Skin of body (tissue), 3 donors: ENCODE measurements at places on chromosomes 16 and 17. TPM values are rescaled to one million over a fixed set of nuclear protein-coding genes. Genes with fewer than 3 reads are reported as not detected.
A peak's percentile ranks its signal among the peaks of the same experiment; 100 is the strongest.

Gene PIEZO1
- total RNA-seq: 84.4 TPM

Gene FOXN1
- total RNA-seq: 3.0 TPM

Gene AP1G1
- total RNA-seq: 76.7 TPM

Gene RNF222
- 3.3 TPM for total RNA-seq

Gene TMEM98
- 71.0 TPM for total RNA-seq

Gene FAM171A2
- 3.4 TPM for total RNA-seq

Gene NOS2
- total RNA-seq: 0.89 TPM

Gene TBC1D3B
- 0.39 TPM for total RNA-seq

Gene NUPR1
- 8.4 TPM for total RNA-seq

Gene IL34
- 10.2 TPM for total RNA-seq

Gene ABCC11
- total RNA-seq: 0.20 TPM

Gene CLEC10A
- 3.7 TPM for total RNA-seq

Gene CLEC18A
- 0.89 TPM for total RNA-seq

Gene SPAG9
- 164 TPM for total RNA-seq

- no peak for DNase-seq
Measured at GRCh38 chr16:2465653-2466415, 5.3 kb upstream of the NTN3 start.

DNA sequence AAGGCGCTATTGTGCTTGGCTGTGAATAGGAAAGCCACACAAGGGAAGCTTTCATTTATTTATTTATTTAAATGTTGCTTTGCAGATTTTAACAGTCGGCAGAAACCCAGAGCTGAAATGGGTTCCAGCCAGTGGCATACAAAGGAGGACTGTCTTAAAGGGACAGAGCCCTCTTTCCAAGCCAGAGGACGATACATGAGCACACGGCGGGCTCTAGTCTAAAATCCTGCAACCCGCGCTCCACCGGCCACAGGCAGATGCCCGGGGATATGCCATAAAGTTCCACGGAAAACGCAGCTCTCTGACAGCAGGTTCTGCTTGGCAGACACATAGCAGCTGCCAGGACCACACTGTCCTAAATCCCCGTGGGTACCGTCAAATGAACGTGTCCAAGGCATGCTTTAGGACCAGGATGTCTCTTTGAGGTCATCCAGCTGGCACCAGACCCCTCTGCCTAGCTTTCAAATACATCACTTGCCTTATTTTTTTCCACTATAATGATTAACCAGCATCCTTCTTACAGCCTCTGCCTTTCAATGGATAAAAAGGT lies 64.6 kb downstream of the CYTH1 start:
- DNase-seq: no peak

- no peak for DNase-seq
Measured at GRCh38 chr17:59028328-59028727, 78.4 kb downstream of the TRIM37 start.

DNA sequence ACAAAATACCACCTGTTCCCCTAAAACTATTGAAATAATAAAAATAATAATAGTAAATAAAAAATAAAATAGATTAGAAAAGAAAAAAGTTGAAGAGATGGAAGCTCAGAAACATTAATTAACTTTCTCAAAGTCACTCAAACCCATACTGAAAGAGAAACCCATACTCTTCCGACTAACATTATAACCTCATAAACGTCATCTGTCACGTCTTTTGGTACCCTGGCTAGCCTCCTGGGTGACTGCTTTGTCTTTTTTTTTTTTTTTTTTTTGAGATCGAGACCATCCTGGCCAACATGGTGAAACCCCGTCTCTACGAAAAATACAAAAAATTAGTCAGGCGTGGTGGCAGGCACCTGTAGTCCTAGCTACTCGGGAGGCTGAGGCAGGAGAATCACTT lies 7.6 kb downstream of the SLFN12L start:
- DNase-seq: no peak

GRCh38 chr16:2881783-2882649 lies 999 bp upstream of the FLYWCH2 start:
- no peak for DNase-seq

DNA sequence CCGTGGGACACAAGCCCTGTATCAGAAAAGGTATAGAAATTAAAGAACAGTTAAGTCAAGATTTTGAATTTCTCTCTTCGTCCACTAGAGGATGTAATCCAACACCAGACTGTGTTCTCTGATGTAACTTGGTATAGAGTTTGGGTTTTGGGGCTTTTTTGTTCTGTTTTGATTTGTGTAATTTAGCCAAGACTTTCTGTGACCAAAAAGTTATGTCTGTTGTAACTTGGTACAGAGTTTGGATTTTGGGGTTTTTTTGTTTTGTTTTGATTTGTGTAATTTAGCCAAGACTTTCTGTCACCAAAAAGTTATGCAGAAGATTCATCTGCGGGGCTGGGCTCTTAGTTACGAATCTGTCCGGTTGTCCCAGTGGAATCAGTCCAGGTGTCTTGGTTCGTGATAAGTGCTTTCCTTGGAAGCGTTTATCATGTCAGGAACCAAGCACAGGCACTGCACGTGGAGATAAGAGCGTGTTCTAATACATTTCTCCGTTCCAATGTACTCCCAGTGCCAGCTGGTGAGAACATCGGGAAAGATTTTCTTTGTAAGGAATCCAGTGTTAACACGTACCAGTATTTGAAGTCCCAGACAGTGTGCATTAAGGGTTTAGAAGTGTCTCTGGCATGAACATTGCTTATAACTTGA lies 44.1 kb upstream of the SEC14L1 start:
- peak; percentile 48 for DNase-seq

DNA sequence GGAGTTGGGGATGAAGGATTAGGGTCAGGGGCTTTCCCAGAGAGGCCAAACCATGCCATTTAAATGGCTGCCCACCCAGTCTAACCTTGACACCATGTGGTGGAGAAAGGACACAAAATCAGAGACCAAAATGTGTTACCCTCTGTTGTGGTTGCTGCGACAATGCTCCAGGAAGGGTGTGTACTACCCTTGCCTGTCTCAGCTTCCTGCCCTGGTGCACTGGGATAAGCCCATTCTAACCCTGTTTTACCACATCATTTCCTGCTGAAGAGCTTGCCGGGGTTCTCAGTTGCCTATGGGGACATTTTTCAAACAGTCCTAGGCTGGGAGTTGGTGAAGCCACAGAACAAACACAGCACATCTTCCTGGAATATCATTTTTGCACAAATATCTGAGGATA lies 4.9 kb downstream of the OR4D1 start:
- no peak for DNase-seq

GRCh38 chr16:11494433-11494832 lies 92.3 kb downstream of the LITAF start:
- no peak for DNase-seq

- DNase-seq: no peak
Measured at GRCh38 chr16:1027501-1027815, 45.1 kb upstream of the SSTR5 start.

- DNase-seq: peak; percentile 26
Measured at GRCh38 chr17:37361543-37361942, 14.2 kb upstream of the C17orf78 start.

- no peak for DNase-seq
Measured at GRCh38 chr16:8661703-8662102, 12.7 kb upstream of the ABAT start.

DNA sequence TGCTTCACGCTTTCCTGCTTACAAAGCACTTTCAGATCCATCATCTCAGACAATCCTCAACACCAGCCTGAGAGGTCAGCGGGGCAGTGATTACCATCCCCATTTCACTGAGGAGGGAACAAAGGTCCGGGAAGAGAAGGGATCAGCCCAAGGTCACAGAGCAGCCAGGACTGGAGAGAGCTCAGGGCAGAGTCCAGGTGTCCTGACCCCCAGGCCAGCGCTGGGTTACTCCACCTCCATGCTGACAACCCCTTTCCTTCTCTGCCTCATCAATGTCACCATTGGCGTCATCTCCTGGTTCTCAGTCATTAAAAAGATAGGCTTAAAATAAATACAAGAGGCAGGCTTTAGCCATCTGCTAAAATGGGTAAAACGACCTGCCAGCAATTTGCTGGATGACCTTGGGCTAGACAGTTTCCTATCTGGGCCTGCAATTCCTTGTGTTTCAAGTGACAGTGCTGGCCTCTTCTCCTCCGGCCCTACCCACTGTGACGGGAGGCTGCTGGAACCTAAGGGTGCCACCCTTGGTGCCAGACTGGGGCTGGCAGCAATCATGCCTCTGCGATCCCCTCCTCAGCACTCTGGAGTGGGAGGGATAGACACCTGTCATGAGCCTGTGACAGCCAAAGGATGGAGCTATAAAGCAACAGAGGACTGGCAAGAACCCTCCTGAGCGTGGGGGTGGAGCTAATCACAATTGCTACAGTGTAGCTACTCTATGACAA lies 79.5 kb upstream of the CCL1 start:
- no peak for DNase-seq
